SHP77 (cell line): ENCODE measurements at places on chromosomes 1 and 21.

GRCh38 chr1:227314014-227314848, 4.1 kb downstream of the CDC42BPA start:
- no peak for DNase-seq

- no peak for DNase-seq
Measured at GRCh38 chr1:167668108-167668507, 38.1 kb downstream of the RCSD1 start.

DNA sequence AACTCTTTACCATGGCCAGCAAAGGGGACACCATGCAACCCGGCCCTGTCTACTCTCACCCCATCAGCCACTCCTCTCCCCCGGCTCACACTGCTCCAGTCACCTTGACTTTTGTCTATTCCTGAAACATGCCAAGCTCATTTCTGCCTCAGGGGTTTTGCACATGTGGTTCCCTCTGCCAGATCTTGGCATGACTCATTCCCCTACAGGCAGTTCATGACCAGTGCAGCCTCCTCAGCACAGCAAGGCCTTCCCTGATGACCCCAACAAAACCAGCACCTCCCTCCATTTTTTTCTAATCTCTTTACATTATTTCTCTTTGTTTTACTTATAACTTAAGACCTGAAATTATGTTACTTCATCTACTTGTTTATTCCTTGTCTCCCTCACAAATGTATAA, 58.6 kb upstream of the GJB5 start:
- no peak for DNase-seq

- peak; percentile 91 for DNase-seq
Measured at GRCh38 chr21:33801424-33802405, 113.9 kb downstream of the ATP5PO start.

DNA sequence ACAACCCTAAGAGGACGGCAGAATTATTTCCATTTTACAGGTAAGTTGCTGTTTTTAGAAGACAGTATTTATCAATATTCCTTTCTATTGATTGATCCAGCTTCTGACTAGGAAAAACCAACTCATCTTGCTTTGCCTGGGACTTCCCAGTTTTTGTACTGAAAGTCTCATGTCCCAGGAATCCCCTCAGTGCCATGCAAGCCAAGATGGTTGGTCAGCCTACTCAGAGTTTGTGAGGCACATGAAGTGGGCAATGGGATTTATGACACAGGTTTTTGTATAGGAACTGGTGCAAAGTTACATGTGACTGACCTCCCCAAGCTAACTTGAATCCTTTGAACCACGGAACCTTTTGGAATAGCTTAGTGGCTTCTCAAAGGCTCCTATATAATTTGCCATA, 45.5 kb downstream of the GNG12 start:
- DNase-seq = no peak
